Epithelial cell of proximal tubule (primary cell): ENCODE measurements at places on chromosomes 7 and 10. TPM values are rescaled to one million over a fixed set of nuclear protein-coding genes. Genes with fewer than 3 reads are reported as not detected.

The NKX2-3 gene
- total RNA-seq = not detected in 2 replicates

The EIF5AL1 gene
- total RNA-seq = 0.35 and 0.43 TPM in 2 replicates

The CAMK2B gene
- not detected in 2 replicates for total RNA-seq

The TUBB8 gene
- 0.29 and 2.1 TPM in 2 replicates for total RNA-seq

The SYCE1 gene
- not detected in 2 replicates for total RNA-seq

The EMX2 gene
- total RNA-seq = 5.7 and 10.7 TPM in 2 replicates

The SMIM30 gene
- total RNA-seq = 43.3 and 51.9 TPM in 2 replicates

The RAMP3 gene
- not detected in 2 replicates for total RNA-seq

The WDFY4 gene
- total RNA-seq = not detected in 2 replicates

The ADRB1 gene
- total RNA-seq = 0.06 and 0.22 TPM in 2 replicates

The ADARB2 gene
- total RNA-seq = under 0.01 and 0.63 TPM in 2 replicates

DNA sequence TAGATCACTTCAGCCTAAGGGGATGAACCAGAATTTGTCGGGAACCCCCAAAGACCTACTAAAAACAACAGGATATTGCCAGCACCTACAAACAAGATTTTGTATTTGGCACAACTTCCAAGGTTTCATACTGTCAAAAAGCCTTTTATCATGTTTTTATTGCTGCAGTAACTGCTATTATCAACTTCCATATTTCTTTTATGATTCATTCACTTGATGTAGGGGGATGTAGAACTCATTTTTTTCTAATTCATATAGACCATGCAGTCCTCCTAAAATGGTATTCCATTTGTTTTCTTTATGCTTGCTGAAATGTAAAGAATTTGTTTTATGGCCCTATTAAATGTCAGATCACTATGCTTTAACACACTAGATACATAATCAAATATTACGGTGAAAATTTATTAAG is 30.0 kb upstream of the WNT16 start:
- no peak for DNase-seq

DNA sequence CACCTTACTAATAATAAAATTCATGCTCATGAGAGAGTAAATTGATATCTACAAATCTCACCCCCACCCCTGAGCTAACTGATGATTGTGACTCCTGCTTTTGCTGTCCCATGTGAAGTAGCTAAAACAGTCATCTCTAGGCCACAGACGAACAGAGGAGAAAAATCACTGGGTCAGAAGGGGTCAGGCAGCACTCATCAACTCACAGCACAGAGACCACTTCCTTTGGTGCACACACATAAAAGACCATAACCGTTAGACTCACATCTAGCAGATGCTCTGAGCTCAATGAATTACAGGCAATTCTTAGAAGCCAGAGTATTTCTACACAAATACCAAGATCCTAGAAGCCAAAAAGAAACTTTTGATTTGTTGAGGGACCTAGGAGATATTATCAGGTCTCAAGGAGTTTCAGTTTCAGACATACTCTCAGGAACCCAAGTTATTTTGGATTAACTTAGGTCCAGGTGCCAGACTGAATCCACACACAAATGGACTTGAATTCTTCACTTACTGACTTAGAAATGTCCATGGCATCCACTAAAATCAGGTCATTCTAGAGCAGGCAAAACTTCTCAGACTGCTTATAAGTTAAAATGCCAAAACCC is 65.0 kb upstream of the TES start:
- no peak for DNase-seq

GRCh38 chr7:78368771-78369170 is 570.2 kb downstream of the PHTF2 start:
- no peak for DNase-seq

GRCh38 chr10:76190634-76191270 is 759.3 kb downstream of the LRMDA start:
- no peak for DNase-seq

DNA sequence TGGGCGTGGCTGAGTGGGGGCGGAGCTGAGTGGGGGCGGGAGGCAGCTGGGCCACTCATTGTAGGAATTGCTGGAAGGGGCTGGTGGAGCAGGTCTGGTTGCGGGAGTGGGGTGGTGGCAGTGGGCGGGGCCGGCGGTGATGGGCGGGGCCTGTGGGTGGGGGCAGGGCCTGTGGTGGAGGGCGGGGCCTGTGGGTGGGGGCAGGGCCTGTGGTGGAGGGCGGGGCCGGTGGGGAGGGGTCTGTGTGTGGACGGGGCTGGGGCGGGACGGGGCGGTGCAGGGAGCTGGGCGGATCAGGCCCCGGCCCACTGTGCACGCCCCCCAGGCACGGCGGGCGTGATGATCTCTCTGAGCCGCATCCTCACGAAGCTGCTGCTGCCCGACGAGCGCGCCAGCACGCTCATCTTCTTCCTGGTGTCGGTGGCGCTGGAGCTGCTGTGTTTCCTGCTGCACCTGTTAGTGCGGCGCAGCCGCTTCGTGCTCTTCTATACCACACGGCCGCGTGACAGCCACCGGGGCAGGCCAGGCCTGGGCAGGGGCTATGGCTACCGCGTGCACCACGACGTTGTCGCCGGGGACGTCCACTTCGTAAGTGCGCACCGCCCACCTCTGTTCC is 14.0 kb downstream of the SLC29A4 start:
- DNase-seq = no peak

- no peak for DNase-seq
These were observed 676.5 kb downstream of the NRG3 start for GRCh38 chr10:82551506-82551905.

- peak; percentile 29 for DNase-seq
These were observed 126.4 kb upstream of the CCDC6 start for GRCh38 chr10:60032723-60033122.

GRCh38 chr7:29044554-29044953 is 86.4 kb upstream of the TRIL start:
- no peak for DNase-seq

GRCh38 chr7:1569440-1569832 is 396 bp downstream of the PSMG3 start:
- DNase-seq = no peak

GRCh38 chr10:125627646-125628045 is 55.3 kb downstream of the TEX36 start:
- DNase-seq = no peak

- DNase-seq = no peak
These were observed 146.7 kb downstream of the CXCL12 start for GRCh38 chr10:44238212-44238611.

GRCh38 chr7:1985042-1985441 is 247.7 kb downstream of the MAD1L1 start:
- DNase-seq = no peak

GRCh38 chr7:151453326-151453791 is 13.4 kb upstream of the CRYGN start:
- no peak for DNase-seq

GRCh38 chr10:84903320-84903719 is 574.9 kb downstream of the CCSER2 start:
- no peak for DNase-seq

DNA sequence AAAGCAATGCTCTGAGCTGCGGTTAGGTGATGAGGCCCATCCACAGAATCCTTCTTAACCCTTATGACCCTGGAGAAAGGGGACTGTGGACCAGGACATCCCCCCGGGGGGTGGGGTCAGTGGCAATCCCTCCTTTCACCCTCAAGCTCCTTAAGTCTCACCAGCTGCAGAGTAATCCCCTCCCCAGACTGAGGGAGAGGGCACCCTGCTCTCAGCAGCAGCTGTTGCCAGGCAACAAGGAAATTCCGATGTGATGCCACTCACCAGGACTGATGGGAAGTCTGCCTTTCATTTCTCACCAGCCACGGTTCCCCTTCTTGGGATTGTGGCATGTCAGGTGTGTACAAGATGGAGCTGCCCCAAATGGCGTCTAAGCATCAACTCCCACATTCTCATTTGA is 129.6 kb downstream of the DOCK1 start:
- DNase-seq = no peak

GRCh38 chr7:134182078-134182477 is 54.9 kb downstream of the LRGUK start:
- DNase-seq = no peak

DNA sequence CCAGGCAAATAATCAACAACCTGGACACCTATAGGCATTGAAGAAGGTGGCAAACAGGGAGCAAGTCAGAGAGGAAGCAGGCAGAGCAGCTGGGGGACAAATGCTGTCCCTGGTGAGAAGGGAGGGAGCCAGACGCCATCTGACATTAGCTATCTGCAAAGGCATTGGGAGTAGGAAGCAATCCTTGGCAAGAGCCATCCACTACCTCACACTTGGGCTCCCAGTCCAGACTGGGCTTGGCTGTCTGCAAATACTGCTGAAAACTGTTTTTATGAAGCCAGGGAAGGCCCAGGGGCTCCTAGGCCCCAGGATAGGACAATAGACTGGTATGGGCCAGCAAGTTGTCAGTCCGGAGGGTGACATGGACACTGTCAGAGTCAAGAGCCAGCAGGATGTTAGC is 132.5 kb downstream of the SORBS1 start:
- DNase-seq = no peak

- DNase-seq = no peak
These were observed 31.7 kb upstream of the C10orf90 start for GRCh38 chr10:126702181-126702580.

DNA sequence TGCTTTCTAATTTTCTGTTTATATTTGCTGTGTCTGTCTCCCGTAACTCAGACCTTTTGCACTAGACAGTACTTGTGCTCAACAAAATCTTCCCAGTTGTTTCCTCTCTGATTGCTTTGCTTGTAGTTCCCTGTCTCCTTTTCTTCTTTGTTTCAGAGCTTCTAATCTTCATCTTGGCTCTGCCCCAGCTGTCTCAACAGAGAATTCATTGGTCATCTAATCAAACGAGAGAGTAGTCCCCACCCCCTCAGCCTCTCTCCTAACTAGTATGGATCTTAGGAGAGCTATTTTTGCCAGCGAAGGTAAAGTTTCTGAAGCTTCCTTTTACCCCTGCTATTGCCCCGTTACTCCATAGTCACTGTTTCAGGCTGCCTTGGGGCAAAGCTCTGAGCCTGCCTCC is 32.8 kb downstream of the SLC26A4 start:
- DNase-seq = no peak

GRCh38 chr7:110105307-110105706 is 985.6 kb upstream of the LRRN3 start:
- DNase-seq = no peak

DNA sequence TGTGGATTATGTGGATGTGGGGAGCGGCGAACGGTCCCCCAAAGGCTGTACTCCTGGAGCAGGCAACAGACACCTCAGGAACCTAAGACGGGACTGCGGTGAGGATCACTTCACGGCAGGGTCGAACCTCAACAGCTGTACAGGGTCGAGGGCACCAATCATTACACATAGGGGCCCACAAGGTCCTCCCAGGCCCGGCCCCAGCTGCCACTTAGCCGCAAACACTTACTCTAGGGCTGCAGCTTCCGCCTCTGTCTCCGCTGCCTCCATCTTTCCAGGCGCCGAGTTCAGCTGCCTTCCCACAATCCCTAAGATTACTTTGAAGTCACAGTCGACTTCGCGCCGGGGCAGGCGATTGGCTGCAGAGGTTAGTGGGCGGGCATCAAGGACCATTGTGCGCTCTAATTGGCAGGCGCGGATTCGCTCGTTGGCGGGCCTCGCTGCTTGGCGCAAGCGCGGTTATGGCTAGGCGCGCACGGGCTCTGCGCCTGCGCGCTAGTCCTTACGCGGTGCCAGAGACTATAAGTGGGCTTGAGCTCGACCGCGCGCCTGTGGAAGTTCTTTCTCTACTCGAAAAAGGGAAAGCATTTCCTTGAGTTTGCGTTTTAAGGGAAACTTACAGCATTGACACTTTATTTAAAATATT is at the start of gene ZWINT:
Gene ZWINT (minus strand): TSS at position 293 of the 646 bp plus-strand sequence. CDS start 23 bp downstream, at position 270.
- DNase-seq = peak; percentile 59

DNA sequence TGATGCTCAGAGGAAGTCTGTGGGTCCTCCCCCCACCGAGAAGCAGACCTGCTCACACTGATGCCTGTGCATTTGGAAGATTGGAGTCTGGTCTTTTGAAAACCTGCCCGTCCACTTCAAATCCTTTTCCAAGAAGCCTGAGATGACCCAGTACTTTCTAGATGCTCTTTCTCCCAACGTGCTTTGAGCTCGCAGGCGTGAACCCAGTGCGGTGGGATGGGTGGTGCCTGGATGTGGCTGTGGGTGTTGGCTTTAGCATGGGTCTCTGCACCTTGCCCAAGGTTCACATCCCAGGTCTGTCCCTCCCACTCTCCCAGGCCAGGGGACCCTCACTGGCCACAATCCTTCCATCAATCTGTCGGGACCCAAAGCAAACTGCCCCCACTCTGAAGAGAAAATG is 170.2 kb downstream of the ADARB2 start:
- no peak for DNase-seq

GRCh38 chr10:43190775-43191174 is 52.5 kb downstream of the CSGALNACT2 start:
- DNase-seq = no peak

- no peak for DNase-seq
These were observed 226.3 kb downstream of the GLI3 start for GRCh38 chr7:42010751-42011150.

- no peak for DNase-seq
These were observed 299.7 kb downstream of the PLXDC2 start for GRCh38 chr10:20115894-20116293.
